Epithelial cell of prostate (primary cell): ENCODE measurements at places on chromosomes 7 and 10.

DNA sequence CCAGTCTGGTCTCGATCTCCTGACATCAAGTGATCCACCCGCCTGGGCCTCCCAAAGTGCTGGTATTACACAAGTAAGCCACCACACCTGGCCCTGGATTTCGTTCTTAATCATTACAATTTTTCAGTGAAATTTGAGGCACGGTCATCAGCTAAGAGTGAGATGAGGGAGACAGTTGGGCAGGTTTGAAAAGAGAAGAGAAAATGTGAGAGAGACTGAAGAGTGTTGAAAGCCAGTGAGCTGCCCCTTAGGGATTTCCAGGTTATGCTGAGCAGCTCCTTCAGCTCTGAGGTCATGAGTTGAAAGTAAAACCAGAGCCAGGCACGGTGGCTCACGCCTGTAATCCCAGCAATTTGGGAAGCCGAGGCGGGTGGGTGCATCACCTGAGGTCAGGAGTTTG, 5.9 kb upstream of the UPF2 start:
- no peak for DNase-seq

DNA sequence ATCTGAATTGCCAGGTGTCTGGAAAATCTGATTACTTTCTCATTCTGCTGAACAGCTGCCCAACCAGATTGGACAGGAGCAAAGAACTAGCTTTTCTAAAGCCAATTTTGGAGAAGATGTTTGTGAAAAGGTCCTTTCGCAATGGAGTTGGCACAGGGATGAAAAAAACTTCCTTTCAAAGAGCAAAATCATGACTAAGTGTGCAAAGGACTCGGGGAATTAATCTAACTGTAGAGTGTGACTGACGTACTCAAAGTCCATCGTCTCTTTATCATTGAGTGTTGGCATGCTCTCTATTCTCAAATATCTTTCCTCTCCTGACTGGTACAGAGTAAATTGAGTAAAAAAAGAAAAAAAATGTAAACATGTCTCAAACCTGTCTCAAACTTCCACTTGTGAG, 3.3 kb downstream of the NPS start:
- DNase-seq, result no peak

DNA sequence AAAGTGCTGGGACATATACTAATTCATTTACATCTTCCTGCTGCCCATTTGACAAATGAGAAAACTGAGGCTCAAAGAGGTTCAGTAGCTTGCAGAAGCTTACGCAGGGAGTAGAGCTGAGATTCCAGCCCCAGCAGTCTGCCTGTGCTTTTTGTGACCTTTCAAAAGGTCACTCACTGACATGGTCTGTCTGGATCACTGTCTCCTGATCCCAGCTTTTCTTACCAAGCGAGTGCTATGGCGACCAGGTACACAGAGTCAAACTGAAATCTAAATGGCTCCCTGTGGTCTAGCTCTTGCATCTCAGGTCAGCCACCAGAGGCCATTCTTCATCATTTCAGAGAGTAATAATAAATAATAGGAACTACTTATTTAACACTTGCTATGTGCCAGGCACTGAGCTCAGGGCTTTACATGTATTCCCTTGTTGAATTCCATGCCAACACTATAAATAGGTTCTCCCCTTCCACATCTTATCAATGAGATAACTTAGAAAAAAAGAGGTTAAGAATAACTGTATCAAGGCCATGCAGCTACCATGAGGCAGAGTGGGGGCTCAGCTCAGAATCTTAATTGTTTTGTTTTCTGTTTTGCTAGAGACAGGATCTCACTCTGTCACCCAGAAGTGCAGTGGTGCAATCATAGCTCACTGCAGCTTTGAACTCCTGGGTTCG, 381.0 kb downstream of the CALN1 start:
- no peak for DNase-seq

DNA sequence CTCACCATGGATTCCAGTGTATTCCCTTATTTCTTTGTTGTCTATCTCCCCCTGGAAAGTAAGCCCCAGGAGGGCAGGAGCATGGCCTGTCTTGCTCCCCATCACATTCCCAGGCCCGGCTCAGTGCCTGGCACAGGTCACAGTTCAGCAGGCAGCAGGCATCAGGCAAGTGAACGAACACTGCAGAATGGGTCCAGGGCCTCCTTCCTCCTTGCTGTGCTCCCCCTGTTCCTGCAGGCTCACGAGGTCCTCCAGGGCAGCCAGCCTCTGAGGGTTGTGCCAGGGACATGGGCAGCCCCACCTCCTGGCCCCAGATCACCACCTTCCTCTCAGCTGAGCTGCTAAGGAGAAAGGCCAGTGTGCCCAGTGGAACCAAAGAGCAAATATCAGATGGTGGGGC, 41.8 kb downstream of the PDLIM1 start:
- no peak for DNase-seq

DNA sequence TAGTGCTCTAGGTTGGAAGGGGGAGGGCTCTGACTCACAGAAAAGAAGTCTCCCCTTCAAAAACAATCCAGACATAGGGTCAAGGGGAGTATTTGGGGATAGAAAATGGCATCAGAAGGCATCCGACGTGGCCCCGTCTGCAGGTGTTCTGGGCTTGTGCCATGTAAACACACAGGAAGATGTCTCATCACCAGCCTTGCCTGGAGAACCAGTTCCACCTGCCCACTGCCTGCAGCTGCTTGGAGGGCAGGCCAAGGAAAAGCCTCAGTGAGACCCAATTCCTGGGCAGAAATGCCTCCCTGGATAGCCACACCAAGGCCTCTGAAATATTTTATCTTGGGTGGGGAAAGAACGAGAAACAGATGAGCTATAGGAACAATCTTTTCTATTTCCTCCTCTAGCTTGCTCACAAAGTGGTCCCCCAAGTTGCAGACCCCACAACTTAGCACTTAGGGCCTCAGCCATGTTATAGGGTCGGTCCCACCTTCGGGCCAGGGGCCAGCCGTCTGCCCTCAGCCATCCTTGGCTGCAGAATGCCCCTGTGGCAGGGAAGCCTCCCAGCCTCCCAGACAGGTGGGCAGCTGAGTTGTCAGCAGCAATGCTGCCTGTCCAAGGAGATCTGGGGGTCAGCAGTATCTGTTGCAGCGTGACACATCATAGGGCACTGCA, 54.3 kb upstream of the ECHDC3 start:
- DNase-seq, result peak; percentile 84

GRCh38 chr7:19470031-19470430, 238.8 kb downstream of the POLR1F start:
- DNase-seq, result no peak
